WTC11 (cell line): ENCODE measurements at places on chromosomes 2 and 18.

DNA sequence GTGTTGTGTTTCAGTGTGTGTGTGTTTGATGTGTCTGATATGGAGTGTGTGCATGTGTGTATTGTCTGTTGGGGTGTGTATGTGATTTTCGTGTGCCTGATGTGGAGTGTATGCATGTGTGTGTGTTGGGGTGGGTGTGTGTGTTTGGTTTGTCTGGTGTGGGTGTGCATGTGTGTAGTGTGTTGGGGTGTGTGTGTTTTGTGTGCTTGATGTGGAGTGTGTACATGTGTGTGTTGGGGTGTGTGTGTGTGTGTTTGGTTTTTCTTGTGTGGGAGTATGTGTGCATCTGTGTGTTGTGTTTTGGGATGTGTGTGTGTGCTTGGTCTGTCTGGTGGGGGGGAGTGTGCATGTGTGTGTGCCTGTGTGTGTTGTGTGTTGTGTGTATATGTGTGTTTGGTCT lies 247.4 kb upstream of the ST6GAL2 start:
- no peaks in the 10 kb centered on the region for H3K36me3 ChIP-seq
- H3K4me3 ChIP-seq: no peak overlapping the region
- no peak overlapping the region for H3K27ac ChIP-seq
- H3K27me3 ChIP-seq: no peaks in the 10 kb centered on the region; the same call in 1 of the 2 replicates
- DNase-seq: no peak

DNA sequence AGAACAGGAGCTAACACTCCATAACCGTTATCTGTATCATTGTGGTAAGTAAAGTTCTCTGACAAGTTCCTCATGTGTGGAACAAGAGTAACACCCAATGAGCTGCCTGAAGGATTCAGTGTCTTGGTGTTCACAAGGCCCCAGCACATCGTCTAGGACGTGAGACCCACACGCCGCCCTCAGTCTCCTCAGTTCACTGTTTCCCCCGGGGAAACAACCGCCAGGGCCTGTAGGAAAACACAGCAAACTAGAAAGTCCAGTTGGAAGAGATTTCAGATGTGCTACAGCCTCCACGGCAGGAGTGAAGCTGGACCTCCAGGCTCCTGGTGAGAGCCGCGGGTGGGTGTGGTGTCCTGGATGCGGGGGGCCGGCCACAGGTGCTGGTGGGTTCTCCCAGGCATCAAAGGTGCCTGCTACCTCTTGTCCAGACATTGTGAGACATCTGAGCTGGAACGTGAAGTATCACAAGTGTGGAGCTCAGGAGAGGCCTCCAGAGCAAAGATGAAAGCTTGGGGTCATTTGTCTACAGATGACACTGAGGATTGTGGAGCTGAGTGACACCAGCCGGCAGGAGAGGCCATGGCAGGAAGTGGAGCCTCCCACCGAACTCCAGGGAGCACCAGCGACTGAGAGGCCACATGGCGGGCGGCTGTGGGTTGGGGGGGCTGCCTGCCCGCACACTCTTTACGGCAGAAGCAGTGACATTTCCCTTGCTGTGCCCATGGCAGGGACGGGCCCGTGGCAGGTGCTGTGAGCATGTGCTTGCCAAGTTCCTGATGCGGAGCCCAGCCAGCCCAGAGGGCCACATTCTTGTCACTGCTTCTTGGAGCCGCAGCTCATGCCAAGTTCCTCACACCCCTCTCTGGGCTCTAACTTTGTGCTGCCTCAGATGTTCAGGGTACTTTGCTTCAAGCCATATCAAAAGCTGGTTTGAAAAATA lies 131.2 kb downstream of the TMEM18 start:
- H3K4me1 ChIP-seq: no peaks in the 10 kb centered on the region
- H3K27ac ChIP-seq: no peak overlapping the region
- H3K36me3 ChIP-seq: no peaks in the 10 kb centered on the region
- no peak overlapping the region for H3K4me3 ChIP-seq
- H3K27me3 ChIP-seq: no peaks in the 10 kb centered on the region; the same call in 1 of the 2 replicates

DNA sequence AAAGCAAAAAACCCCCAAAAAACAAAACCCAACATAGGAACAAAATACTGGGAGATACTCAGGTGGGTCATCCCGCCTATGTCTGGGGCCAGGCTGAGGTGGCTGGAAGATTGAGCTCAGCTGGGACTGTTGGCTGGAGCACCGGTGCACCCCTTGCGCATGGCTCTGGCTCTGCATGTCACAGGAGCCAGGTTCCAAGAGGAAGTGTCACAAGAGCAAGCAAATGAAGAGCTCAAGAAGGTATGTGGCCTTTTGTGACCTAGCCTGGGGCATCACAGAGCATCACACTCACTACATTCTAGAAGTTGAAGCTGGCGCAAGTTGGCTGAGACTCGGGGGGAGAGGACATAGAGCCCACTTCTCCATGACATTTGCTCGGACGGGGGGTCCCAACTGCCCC lies 40.6 kb downstream of the PDCL3 start:
- H3K27ac ChIP-seq: no peak overlapping the region
- H3K4me1 ChIP-seq: peaks cover 21% of the 10 kb centered on the region
- H3K4me3 ChIP-seq: no peak overlapping the region
- no peak for DNase-seq
- H3K36me3 ChIP-seq: no peaks in the 10 kb centered on the region

GRCh38 chr2:233426619-233427342 lies 72.5 kb downstream of the DGKD start:
- DNase-seq: no peak
- H3K36me3 ChIP-seq: peaks cover 8% of the 10 kb centered on the region
- H3K27me3 ChIP-seq: no peaks in the 10 kb centered on the region
- H3K27ac ChIP-seq: no peak overlapping the region
- H3K4me1 ChIP-seq: peaks cover 5% of the 10 kb centered on the region

GRCh38 chr18:61475931-61476330 lies 142.7 kb downstream of the CDH20 start:
- peaks cover 5% of the 10 kb centered on the region for H3K4me1 ChIP-seq
- no peak overlapping the region for H3K4me3 ChIP-seq
- H3K27me3 ChIP-seq: no peaks in the 10 kb centered on the region; the same call in 1 of the 2 replicates
- DNase-seq: no peak
- no peak overlapping the region for H3K27ac ChIP-seq
- H3K36me3 ChIP-seq: no peaks in the 10 kb centered on the region

- no peak for DNase-seq
- no peaks in the 10 kb centered on the region for H3K27me3 ChIP-seq
- no peak overlapping the region for H3K27ac ChIP-seq
- no peaks in the 10 kb centered on the region for H3K36me3 ChIP-seq
Observed at GRCh38 chr2:37500031-37500430, 155.6 kb downstream of the QPCT start.

DNA sequence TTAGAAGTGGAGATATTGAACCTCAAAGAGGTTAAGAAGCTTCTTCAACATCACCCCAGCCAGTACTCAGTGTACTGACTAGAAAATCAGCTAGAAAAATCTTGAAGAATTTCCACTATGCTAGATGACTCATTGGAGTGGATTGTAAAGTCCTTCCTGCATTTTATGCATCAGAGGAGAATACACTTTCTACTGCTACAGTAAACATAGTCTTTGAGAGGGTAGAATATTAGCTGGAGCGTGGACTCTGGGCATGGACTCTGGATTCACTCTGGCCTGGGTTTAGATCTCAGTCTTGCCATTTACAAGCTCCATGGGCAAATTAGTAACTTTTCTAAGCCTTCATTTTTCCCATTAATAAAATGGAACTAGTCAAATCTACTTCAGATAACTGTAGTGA lies 215.9 kb downstream of the IRS1 start:
- H3K27me3 ChIP-seq: no peaks in the 10 kb centered on the region
- DNase-seq: no peak
- H3K4me1 ChIP-seq: peaks cover 25% of the 10 kb centered on the region
- no peak overlapping the region for H3K27ac ChIP-seq
- H3K4me3 ChIP-seq: no peak overlapping the region
- H3K36me3 ChIP-seq: no peaks in the 10 kb centered on the region

GRCh38 chr2:75539955-75540716 lies 20.6 kb downstream of the EVA1A start:
- no peak for DNase-seq
- H3K4me3 ChIP-seq: no peak overlapping the region
- H3K27me3 ChIP-seq: peaks cover 5% of the 10 kb centered on the region
- H3K4me1 ChIP-seq: peaks cover 2% of the 10 kb centered on the region; the same call in 1 of the 2 replicates
- H3K36me3 ChIP-seq: 0 out of 2 replicates have a peak, but pooled peaks cover 3% of the 10 kb centered on the region

DNA sequence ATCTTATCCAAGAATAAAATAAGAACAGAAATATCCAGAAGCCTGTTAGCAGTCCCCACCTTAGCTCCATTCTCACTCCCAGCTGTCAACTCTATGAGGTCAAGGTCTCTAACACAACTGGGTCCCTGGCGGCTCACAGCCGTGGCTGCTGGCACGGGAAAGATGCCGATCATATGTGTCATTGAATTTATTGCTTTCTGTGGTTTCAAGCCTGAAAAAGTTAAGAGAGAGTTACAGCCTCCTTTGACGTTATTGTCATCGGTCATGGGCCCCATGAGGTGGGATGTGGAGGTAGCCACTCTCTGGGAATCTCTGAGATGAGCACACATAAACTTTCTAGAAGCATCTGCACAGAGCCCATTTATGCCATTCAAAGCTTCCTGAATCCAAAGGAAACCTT lies 28.7 kb upstream of the CABLES1 start:
- no peak for DNase-seq
- H3K4me1 ChIP-seq: peaks cover 14% of the 10 kb centered on the region; the same call in 1 of the 2 replicates
- peaks cover under 1% of the 10 kb centered on the region; the same call in 1 of the 2 replicates for H3K27me3 ChIP-seq
- H3K4me3 ChIP-seq: no peak overlapping the region
- H3K27ac ChIP-seq: no peak overlapping the region
- H3K36me3 ChIP-seq: no peaks in the 10 kb centered on the region
